Femur (tissue), 1 donor: ENCODE measurements at places on chromosomes 5 and 9.

GRCh38 chr9:127786773-127787104 lies 905 bp downstream of the CDK9 start:
- DNase-seq: no peak

- no peak for DNase-seq
Observed at GRCh38 chr5:57598756-57599155, 116.1 kb upstream of the ACTBL2 start.

- no peak for DNase-seq
Observed at GRCh38 chr9:122991370-122991830, 42.1 kb upstream of the GPR21 start.

- no peak for DNase-seq
Observed at GRCh38 chr9:134456756-134457305, 130.6 kb downstream of the RXRA start.

DNA sequence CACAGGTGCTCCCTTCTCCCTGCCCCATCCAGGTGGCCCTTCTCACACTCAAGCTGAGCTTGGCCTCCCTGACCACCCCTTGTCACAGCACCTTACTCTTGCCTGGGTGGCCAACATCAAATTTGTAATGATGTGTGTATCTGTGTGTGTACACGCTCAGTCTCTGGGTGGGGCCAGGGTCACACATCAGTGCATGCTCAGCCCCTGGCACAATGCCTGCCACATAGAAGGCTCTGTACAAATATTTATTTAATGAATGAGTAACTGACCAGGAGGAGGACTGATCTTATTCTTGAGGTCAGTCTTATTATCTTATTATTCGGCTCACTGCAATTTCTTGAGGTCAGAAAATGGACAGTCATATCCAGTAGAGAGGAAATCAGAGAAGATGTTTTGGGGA lies 41.3 kb upstream of the HAND1 start:
- DNase-seq: no peak
